ENCODE measurements at places on chromosomes 6 and 20. TPM values are rescaled to one million over a fixed set of nuclear protein-coding genes. Genes with fewer than 3 reads are reported as not detected.
A peak's percentile ranks its signal among the peaks of the same experiment; 100 is the strongest.

DNA sequence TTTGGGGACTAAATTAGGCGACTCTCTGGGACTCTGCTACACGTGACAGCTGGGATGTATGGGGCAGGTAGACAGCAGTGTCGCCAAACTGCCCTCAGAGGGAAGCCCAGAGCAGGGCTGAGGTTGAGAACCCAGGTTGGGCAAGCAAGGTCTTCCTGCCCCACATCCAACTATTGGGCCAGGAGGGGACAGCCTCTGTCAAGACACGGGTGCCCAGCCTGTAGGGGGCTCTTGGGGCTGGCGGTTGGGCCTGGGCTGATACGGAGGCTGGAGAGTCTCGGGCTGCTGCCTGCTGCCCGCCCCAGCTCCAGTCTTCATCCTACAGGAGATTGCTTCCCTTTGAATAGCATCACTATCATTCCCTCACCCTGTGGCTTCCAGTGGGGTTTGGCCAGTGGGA, 33.3 kb downstream of the CPNE5 start:
- no peak for DNase-seq

DNA sequence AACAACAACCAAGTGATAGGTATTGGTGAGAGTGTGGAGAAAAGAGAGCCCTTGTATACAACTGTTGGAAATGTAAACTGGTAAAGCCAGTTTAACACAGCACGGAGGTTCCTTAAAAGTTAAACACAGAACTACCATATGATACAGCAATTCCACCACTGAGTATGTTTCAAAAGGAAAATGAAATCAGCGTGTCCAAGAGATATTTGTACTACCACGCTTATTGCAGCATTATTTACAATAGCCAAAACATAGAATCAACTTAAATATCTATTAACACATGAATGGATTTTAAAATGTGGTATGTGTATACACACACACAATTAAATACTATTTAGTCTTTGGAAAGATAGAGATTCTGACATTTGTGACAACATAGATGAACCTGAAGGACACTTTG, 1.1 kb downstream of the PTCHD4 start:
- no peak for DNase-seq

- peak; percentile 26 for DNase-seq
Observed at GRCh38 chr20:32509639-32510066, 75.5 kb downstream of the NOL4L start.

DNA sequence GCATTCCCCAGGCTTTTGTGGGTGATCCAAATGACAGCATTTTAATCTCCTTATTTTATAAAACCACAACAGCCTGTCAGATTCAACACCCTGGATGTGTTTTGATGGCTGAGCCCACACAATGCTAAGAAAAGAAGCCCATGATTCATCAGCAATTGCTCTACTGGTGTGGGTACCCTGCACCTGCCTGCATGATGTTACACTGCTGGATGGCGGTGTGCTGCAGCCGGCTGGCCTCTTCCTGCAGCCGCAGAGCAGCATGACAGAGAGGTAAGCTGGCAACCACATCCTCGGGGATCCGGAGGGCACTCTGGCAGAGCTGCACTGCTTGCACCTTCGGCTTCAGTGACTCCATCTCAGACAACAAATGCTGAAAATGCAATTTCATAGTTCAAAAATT, 327.5 kb downstream of the SYNE1 start:
- DNase-seq = peak; percentile 35

DNA sequence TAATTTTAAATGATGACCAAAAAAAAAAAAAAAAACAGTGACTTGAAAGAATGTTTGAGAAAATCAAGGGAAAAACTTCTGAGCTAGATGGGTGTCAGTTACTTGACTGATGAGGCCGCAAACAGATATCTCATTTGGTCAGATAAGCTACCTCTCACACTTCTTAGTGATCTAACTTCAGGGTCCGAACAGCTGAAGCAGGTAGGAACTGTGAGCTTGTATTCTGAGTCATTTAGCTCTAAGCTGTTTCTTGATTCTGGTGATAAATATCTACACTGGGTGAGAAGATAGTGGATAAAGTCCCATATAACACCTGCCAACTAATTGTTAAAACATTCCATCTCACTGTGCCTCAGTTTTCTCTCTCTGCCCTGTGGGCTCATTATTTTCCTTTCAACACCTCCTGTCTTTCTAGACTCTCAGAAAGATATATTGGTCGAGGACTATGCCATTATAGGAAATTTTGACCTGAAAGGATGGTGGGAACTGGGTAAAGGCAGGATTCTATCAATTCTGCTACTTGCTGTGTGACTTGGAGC, 7.7 kb downstream of the KIF3B start:
- DNase-seq = no peak

Gene MEP1A
- total RNA-seq = not detected

- no peak for DNase-seq
Observed at GRCh38 chr6:47105469-47106178, 63.5 kb upstream of the ADGRF1 start.

Gene ELOVL2
- not detected for total RNA-seq

Gene F13A1
- 305 TPM for total RNA-seq

- no peak for DNase-seq
Observed at GRCh38 chr20:56989516-56989915, 276.9 kb downstream of the BMP7 start.

GRCh38 chr6:28353981-28354676, 4.4 kb downstream of the ZKSCAN3 start:
- no peak for DNase-seq

Gene CEP162
- total RNA-seq = 7.1 TPM

- DNase-seq = no peak
Observed at GRCh38 chr6:3770023-3770720, 18.7 kb upstream of the PXDC1 start.

Gene EYA2
- not detected for total RNA-seq

Gene ILRUN
- 64.4 TPM for total RNA-seq
